Hematopoietic multipotent progenitor cell treated with erythropoietin and hydrocortisone succinate and interleukin-3 and kit ligand, for 15 days (in vitro differentiated cells): ENCODE measurements at places on chromosomes 4 and X.

DNA sequence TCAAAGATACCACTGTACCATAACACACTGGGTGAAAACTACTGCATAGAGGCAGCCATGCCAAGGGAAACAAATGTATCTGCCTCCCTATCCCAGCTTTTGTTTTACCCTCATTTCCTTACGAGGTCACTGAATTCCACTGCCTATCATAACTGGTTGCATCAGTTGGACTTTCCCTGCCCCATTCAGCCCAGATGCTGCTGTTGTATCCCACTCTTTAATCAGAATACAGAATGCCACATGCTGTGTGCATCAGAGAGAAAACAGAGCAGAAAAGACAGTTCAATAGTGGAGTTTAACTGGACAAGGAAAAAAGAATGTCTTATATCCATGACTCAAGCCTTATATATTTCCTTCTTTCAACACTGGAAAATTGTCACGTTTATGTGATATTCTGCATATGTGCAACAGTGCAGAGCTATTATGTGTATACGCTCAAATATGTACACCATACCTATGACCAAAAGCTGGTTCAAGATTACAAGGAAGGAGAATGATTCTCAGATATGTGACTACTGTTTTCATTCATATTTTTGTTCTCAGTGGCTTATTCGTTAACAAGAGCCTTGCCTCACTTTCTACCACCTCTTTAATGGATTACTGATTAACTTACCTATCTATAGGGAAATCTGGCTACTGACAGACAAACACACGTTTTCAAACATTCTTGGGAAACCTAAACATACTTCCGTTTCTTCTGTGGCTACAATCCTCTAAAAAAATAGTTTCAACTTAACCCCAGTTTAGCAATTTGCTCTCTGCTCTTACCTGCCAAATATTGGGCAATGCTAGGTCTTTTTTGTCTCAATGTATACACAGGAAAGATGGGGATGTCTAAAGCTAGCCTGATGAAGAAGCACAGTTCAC lies 378.9 kb downstream of the SMARCA1 start:
- no peak for DNase-seq

DNA sequence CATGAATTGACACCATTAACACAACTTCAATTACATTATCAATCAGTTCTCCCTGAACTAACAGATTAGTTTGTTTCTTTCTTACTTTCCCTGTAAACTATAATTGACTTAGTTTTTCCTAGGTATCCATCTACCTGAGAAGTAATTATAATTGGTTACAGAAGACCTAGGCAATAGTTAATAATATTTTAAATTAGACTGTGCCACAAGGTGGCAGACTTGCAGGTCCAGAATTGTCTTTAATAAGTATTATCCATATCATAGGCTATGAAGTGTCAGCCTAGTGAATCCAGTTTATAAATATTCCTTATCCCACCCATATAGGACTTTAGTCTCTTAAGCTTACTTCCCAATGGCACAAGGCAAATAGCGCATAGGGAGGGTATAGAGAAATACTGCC lies 48.9 kb upstream of the FAM47B start:
- DNase-seq, result no peak

DNA sequence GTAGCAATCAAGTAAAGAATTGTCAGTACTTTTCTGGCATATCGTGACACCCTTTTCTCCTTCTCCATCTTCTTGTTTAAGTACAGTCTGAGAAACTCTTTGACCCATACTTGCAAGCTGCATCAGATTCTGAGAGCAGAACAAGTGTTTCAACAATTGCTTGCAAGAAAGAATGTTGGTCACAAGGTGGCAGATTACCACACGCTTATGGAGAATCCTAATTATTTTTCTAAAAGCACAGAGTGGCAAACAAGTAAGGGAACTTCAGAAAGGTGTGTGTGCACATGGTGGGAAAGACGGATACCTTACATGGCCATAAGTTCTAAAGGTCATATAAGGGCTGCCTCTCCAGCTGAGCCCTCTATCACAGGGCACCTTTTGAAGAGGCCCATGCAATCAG lies 136.4 kb upstream of the FGF13 start:
- no peak for DNase-seq

DNA sequence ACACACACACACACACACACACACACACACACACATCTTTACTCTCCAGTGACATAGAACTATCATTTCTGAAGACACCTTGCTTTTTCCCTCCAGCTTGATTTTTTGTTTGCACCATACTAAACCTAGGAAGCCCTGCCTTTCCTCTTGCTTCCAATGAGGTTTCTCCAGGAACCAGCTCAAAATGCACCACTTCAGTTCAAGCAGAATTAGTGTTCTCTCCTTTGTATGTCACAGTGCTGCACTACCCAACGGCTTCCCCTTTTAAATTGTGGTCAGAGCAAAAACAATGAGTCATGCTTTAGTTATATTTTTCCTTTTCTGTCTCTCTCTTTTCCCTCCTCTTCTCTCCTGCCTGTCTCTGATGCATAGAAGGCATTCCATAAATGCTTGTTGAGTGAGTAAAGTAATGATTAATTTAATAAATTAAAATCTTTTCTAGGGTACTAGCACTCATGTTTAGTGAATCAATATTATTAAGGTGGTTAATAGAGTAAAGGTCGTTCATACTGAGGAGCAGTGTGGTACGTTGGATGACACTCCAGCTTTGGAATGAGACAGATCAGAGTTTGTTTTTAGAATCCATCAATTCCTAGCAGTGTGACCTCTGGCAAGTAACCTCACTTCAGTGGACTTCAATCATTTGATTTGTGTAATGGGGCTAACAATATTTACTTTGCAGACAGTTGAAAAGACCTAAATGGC lies 5.9 kb downstream of the RTL3 start:
- DNase-seq, result no peak

GRCh38 chrX:148741441-148741840 lies 241.0 kb downstream of the AFF2 start:
- DNase-seq, result no peak

DNA sequence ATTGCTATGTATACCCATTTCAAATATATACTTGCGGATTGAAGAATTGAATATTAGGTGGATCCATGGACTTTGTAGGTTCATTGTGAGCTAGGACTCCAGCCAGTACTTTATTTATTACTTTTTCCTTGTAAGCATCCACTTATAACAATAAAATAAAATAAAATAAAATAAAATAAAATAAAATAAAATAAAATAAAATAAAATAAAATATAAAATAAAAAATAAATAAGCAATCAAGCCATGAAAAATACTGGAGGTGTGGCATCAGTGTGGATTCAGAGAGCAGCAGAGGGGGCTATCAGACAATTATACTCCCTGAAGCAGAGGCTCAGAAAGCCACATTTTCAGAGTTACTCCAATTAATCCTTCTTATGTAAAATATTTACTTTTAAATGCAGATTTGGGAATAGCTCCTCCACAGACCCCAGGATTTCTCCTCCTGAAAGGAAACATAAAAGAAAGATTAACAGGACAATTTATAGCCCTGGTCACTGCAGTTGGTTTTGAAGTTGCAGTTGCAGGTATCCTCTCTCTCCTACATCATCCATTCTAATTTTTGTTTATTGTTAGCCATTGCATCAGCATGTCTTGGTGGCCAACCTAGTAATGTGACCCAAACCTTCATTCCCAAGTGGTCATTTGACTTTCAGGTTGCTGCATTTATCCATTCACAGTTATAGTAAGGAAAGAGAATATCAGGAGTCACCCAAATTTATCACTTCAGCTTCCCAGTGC lies 2025.2 kb upstream of the IGFBP7 start:
- DNase-seq, result no peak

GRCh38 chrX:2320580-2321327 lies 180.0 kb downstream of the DHRSX start:
- no peak for DNase-seq

- no peak for DNase-seq
Measured at GRCh38 chrX:1767026-1767425, 152.2 kb downstream of the ASMT start.

DNA sequence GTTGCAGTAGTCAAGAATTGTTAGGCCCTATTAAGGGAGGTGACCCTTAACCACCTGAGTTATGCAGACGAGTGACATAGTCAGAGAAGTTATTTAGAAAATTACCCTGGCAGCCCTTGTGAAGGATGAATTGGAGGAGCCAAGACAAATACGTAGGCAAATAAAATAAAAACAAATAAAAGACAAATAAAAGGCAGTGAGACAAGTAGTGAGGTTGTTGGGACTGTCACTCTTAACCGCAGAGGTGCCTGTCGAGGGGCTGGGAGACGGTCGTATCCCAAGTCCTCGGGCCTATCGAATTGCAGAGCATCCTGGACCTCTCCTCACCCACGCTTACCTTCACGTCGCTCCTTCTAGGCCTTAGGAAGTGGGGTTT lies 58.0 kb upstream of the ZC4H2 start:
- no peak for DNase-seq

GRCh38 chr4:72286185-72286584 lies 254.4 kb downstream of the NPFFR2 start:
- no peak for DNase-seq

DNA sequence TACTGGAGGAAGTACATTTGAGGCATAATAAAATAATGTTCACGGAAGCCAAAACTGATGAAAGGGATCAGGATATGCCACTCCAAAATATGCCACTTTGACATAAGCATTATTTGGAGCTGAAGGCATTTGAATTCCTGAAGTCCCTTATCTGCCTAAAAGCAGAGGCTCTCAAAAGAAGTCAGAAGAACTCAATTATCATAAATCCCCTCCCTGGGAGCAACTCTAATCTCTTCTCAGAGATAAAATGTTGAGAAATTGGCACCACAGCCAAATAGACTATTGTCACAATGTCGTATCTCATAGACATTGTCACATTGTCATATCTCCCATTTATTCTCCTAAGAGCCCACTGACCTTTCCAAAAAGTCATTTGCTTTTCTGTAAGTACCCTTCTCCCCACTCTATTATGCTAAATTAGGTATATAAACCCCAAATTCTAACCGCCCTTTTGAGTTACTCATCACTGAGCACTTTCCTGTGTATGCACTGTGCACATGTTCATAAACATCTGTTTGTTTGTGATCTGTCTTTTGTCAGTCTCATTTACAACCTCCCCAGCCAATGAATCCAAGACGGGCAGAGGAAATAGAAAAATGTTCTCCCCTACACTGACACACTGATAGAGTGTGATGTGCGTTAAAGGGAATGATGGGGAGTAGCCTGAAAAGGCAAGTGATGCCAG lies 78.5 kb upstream of the NAF1 start:
- DNase-seq, result no peak

GRCh38 chr4:7909463-7910262 lies 30.0 kb downstream of the AFAP1 start:
- no peak for DNase-seq

- no peak for DNase-seq
Measured at GRCh38 chr4:3019145-3019846, 55.0 kb downstream of the HTT-AS start.

GRCh38 chrX:13158911-13159310 lies 114.5 kb upstream of the FAM9C start:
- DNase-seq, result no peak

GRCh38 chrX:65821721-65822496 lies 154.5 kb downstream of the MSN start:
- no peak for DNase-seq

DNA sequence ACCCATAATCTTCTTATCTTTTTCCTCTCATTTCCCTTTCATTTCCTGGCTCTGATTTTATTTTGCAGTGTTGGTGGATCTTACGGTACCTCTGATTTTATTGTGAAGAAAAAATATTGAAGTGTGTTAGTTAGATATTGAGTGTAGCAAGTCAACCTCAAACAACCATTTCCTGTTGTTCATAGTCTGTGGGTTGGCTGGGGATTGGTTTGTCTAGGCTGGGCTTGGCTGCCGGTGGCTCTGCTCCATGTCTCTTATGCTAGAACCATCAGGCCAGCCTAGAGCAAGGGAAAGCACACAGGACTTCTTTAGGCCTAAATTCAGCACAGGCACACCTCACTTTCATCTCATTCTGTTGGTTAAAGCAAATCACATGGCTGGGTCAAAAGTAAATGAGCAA lies 383.1 kb upstream of the LCORL start:
- no peak for DNase-seq

DNA sequence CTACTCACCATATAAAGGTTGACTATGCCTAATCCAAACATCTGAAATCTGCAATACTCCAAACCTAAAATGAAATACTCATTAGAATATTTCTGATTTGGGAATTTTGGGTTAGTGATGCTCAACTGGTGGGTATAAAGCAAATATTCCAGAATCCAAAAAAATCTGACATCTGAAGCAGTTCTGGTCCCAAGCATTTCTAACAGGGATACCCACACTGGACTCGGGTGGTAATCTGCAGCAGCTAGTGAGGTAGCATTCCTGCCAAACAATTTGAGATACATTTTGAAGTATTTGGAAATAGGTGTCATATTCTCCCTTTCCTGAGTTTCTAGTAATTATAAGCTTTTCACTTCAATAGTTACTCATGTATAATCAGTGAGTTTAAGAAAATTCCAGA lies 49.6 kb upstream of the RPA4 start:
- DNase-seq, result no peak

- peak; percentile 2 for DNase-seq
Measured at GRCh38 chrX:109472939-109473735, 8.7 kb downstream of the GUCY2F start.

- DNase-seq, result no peak
Measured at GRCh38 chr4:169131556-169132208, 121.6 kb upstream of the CBR4 start.

GRCh38 chrX:72475338-72475737 lies 97.3 kb downstream of the HDAC8 start:
- DNase-seq, result no peak

DNA sequence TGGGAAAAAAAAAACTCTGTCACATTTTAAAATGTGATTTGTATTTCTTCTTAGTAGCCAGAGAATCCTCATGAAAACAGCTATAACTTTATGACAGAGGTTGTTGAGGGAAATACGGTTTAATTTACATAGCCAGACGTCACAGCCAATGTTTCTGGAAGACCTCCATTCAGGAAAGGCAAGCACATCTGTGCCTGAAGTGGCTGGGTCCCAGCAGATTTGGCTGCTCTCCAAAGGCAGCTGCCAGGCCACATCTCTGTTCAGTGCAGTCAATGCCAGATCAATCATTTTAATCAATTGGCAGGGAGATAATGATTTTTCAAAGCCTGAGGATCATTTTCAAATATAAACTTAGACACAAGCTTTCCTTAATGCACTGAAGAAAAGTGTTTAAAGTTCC lies 86.5 kb upstream of the ZIC3 start:
- no peak for DNase-seq

GRCh38 chr4:52248820-52249219 lies 197.7 kb downstream of the SPATA18 start:
- no peak for DNase-seq

GRCh38 chrX:16739574-16739973 lies 20.2 kb downstream of the SYAP1 start:
- no peak for DNase-seq

GRCh38 chr4:8847764-8848163 lies 23.9 kb downstream of the HMX1 start:
- DNase-seq, result no peak
